COR-L47 (cell line): ENCODE measurements at places on chromosomes 16 and 17.
A peak's percentile ranks its signal among the peaks of the same experiment; 100 is the strongest.

DNA sequence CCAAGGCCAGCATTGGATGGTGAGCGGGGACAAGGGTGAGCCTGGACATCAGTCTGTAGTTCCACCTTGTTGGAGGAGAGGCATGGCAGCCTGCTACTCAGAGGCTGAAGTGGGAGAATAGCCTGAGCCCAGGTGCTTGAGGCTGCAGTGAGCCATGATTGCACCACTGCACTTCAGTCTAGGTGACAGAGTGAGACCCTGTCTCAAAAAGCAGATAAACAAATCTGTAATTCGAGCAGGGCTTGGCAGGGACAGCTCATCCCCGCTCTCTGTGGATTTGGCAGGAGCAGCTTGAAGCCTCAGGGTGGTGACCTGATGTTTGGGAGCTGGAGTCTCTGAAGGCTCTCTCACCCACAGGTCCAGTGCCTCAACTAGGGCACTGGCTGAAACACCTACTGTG, 38.6 kb upstream of the ZCCHC14 start:
- DNase-seq, result no peak

DNA sequence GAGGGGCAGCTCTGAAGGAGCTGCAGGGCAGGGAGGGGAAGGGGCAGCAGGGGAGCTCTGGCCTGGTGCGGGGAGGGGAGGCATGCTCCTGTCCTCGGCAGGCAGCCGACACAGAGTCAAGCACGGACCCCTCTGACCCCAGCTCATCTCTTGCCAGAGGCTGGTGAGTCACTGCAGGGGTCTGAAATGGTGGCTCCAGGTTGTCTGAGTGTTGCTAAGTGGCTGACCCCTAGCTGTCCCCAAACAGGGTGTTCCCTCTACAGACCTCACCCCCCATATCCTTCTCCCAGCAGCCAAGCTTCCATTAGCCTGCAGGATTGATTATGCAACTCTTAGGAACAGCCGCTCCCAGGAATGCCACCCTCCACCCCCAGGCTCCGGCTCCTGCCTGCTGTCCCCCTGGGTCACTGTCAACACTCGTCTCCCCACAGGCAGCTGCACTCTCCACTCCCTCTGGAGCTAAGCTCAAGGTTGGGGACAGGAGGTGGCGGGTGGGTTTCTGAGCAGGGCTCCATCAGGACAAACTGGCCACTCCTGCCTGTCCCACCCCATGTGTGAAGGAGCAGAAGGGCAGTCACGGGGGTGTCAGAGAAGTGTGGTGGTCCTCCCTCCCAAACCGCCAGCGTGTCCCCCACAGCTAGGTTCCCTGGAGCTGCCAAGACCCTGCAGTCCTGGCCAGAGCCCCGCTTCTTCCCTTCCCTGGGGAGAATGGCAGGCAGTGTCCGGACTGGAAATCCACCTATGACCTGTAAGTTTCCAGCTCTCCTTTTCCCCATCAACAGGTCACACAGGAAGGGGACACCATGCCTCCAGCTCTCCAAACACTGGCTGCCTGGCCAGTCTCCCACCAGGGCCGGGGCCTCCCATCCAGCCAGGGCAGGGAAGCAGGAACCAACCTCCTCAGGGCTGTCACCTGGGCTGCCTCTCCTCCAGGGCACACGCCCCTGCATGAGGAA, 1.0 kb downstream of the MYLK3 start:
- DNase-seq, result no peak

DNA sequence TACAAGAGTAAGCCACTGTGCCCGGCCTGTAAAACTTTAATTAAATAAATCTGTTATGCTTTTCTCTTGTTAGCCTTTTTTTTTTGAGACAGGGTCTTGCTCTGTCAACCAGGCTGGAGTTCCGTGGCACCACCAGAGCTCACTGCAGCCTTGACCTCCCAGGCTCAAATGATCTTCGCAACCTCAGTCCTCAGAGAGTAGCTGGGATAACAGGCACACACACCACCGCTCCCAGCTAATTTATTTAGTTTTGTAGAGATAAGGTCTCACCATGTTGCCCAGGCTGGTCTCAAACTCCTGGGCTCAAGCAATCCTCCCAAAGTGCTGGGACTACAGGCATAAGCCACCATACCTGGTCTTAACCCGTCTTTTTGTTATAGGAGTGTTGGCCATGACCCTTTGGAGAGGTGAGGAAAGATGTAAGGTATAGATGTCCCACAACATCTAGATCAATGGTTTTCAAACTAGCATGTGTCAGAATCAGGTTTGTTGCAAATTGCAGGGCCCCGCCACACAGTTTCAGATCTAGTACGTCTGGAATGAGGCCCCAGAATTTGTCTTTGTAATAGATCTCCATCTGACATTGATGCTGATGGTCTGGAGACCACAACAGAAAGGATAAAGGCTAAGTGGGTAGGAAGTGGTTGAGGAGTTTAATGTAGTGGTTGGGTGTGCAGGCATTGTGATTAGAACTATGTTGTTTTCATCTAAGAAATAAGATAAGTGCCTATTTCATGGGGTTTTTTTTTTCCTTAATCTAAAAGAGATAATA, 4.3 kb upstream of the GGA2 start:
- DNase-seq, result no peak

GRCh38 chr17:80424261-80424660, 9.3 kb downstream of the ENDOV start:
- no peak for DNase-seq

GRCh38 chr17:61124562-61124961, 275.1 kb upstream of the TBX2 start:
- no peak for DNase-seq

DNA sequence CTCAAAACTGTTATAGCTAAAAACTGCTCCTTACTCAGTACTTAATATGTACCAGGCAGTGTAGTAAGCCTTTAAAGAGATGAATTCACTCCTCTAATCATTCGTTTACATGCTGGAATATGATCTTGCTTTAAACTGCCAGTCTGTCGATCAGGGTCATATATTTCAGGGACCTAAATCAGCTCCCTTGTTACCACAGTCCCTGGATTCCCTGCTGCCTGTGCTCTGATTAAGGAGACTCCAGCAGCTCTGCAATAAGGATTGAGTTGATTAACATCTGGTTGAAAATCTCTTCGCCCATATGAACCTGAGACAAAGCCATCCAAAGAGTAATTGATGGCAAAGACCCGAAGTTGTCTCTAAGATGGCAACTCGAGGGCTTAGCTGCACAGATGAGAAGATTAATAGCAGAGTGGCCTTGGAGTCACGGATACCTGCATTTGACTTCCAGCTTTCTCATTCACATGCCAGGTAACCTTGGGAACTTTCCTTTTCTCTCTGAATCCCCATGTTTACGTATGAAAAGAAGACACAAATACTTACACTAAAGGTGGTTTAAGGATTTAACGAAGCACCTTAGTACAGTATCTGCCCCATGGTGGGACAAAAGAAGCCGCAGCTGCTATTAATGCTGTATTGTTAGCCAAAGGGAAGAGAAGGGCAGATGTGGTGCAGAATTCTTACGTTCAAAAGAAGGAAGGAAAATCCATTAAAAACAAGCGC, 68.2 kb downstream of the VAT1L start:
- DNase-seq, result no peak

DNA sequence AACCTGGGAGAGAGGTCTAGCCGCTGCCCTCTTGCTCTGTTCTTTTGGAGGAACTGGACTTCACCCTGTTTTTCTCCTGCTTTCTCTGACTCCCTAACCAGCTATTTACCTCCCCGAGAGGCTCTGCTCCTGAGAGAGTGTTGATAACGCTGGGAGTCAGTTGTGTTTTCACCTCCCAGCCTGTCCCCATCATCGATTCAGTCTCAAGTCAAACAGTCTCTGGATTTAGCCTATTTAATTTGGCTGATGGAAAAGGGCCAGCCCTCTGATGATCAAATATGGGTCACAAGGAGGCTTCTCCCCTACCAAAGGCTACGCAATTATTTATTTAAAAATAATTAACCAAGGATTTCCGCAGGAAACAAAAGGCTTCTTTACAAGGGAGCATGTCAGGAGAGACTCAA, 31.8 kb downstream of the HNF1B start:
- no peak for DNase-seq

GRCh38 chr16:56936491-56936890, 4.5 kb downstream of the HERPUD1 start:
- DNase-seq, result no peak

- DNase-seq, result no peak
Measured at GRCh38 chr17:59437791-59438281, 106.4 kb downstream of the YPEL2 start.

- DNase-seq, result no peak
Measured at GRCh38 chr17:63967953-63968352, 4.8 kb downstream of the SCN4A start.

- no peak for DNase-seq
Measured at GRCh38 chr16:85798901-85799496, 345 bp downstream of the EMC8 start.

GRCh38 chr17:57289130-57289529, 32.8 kb downstream of the MSI2 start:
- no peak for DNase-seq

DNA sequence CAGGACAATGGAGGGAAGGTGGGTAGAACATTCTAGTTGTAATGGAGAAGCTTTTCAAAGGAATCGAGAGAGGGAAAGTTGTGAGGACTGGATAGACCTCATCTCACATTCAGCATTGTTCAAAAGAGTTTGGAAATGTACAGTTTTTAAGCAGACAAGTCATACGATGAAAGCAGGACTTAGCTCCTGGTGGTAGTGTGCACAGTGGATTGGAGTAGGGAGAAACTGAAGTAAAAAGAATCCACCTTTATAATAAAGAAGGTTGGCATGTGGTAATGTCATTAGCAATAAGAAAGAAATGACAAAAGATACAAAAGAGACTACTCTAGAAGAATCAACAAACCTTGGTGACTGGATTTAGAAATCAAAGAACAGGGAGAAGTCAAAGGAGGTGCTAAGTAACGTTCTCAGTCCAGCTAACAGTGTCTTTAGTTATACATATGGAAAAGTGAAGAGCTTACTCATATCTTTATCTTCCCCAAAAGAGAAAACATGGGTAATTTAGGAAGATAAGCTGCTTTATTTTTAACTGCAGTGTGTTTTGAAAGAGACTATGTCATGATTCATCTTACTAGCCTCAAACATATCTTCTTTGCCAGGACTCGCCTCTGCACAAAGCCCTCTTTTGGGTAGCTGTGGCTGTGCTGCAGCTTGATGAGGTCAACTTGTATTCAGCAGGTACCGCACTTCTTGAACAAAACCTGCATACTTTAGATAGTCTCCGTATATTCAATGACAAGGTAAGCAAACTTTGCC, 18.7 kb upstream of the EVI2A start:
- DNase-seq, result no peak

GRCh38 chr17:12683299-12683698, 17.6 kb downstream of the MYOCD start:
- no peak for DNase-seq

DNA sequence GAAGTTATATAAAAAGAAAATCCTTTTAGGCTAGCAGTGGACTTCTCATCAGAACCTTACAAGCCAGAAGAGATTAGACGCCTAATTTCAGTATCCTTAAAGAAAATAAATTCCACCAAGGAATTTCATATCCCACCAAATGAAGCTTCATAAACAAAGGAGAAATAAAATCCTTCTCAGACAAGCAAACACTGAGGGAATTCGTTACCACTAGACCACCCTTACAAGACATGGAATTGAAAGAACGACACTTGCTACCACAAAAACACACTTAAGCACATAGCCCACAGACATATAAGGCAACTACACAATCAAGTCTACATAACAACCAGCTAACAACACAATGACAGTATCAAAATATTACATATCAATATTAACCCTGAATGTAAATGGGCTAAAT, 299.2 kb downstream of the TOX3 start:
- no peak for DNase-seq

DNA sequence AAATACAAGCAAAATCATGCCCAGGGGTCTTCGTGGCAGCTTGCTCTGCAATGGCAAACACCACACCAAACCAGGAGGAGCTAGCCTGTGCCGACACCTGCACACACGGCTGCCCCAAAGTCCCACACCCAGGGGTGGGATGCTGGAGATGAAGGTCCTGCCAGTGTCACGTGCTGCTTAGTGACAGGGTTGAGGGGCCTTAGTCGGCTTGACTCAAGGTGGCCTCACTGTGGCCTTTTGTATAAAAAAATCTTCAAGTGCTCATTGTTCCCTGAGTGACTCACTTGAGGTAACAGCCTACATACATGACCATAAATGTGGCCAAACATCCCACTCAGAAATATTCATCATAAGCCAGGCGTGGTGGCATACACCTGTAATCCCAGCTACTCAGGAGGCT, 7.3 kb downstream of the TRIM65 start:
- no peak for DNase-seq

DNA sequence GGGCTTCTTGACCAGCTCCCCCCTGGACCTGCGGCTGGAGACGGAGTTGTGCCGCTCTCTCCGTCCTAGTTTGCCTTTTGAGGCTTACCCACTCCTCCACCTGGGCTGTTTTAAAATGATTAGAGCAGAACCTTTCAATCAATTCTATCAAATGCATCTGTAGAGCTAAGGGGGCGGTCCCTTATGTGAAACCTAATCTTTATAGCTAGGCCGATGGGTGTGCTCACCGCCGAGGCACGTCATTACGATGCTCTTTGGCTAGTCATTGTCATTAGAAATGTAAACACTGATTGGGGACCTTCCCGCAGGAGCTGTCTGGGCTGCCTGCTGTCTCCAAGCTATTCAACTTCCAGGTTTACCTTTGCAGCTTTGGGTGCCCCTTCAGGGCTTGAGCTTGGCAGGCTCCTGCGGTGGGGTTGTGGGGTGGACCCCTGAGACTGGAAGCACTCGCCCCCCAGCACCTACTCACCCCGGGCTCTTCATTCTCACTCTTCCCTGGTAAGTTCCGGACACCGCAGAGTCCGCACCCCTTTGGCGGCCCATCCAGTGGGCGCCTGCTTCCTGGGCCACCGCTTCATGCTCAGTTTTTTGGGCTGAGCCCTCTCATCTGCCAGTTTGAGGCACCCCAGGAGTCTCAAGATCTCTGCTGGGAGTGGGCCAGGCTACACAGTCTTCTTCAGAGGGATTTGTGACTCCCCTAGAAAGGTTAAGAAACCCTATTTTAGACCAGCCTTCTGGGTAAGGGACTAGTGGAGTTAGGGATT, 20.9 kb upstream of the IL17C start:
- DNase-seq, result peak; percentile 13

DNA sequence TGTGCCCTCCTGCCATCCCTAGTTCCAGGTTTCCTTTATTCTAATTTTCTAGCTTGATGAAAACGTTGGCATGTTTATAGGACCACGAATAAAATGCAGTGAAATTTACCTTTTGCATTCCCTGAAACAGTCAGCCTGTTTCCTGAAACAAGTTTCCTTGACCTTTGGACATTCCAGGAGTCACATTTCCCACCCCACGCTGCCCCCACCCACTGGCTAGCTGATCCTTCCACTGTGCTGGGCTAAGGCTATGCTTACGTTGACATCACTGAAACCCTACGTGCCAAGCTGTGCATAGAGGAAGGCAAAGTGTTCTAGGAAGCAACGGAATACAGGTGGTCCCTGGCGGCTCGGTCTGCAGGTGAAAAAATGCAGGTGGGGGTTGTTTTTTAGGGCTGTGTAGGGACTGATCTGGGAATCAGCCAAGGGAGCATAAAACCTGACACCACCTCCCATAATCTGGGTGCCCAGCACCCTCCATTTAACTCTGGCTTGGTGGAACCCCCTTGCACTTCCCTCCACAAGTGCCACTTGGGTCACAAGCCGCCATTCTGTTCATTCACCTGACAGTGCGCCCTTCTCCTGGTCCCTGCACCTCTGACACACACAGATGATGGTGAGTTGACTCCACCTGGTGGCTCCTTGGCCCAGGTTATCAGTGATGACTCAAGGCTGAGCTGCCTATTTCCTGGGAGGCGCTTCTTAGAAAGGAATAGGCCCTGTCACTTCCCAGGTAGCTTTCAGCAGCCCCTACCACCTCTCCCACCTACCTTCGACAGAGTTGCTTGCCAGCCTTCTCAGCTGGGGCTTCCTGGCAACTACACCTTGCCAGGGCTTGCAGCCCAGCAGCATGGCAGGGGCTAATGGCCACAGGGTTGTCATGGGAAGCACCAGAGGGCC, 83.7 kb downstream of the N4BP1 start:
- peak; percentile 42 for DNase-seq
